Amniotic stem cell (primary cell): ENCODE measurements at places on chromosomes 3 and 15.

- DNase-seq: no peak
Observed at GRCh38 chr3:128089135-128089534, 34.5 kb downstream of the RUVBL1 start.

DNA sequence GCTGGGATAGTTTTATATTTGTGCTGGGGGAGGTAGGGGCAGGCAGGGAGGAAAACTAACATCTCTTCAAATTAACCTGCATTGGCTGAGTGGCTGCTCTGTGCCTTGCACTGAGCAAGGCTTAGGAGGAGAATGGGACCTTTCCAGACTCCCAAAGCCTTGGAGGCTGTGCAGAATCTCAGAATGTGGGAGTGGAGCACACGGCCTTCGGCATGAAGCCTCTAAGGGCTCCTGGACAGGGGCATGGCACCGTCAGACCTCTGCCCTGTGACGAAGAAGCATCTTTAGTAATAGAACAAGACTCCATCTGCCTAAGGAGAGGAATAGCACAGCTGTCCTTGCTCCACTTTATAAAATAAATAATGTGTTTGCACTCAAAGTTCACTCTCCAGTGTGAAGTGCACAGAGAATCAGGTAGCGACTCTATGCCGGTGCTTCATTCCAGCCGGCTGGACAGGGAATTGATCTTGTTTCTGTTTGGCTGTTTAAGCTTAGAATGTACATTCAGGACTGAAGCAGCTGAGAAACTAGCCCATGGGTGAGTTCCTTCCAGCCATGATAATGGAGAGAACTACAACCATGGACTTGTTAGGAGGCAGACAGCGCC, 228.5 kb upstream of the ADAMTS9 start:
- no peak for DNase-seq

GRCh38 chr3:114962189-114962588, 184.9 kb downstream of the ZBTB20 start:
- DNase-seq: no peak

GRCh38 chr3:156762631-156763185, 63.4 kb upstream of the LEKR1 start:
- no peak for DNase-seq

GRCh38 chr3:190182418-190183043, 61.8 kb upstream of the P3H2 start:
- DNase-seq: no peak

GRCh38 chr3:43782541-43782940, 91.8 kb downstream of the ABHD5 start:
- DNase-seq: no peak

- no peak for DNase-seq
Observed at GRCh38 chr15:29750754-29751153, 71.5 kb downstream of the TJP1 start.

DNA sequence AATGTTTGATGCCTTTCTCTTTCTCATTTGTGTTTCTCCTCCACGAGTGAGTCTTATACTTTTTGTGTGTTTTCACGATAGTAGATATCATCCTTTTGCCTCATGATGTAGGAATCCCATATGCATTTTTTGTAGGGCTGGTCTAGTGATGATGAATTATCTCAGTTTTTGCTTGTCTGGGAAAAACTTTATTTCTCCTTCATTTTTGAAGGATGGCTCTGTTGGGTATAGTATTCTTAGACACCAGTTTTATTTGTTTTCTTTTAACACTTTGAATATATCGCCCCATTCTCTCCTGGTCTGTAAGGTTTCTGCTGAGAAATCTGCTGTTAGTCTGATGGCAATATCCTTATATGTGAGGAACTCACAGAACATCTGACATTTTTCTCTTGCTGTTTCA, 18.3 kb downstream of the CEP63 start:
- DNase-seq: no peak

GRCh38 chr3:50672656-50673055, 2.1 kb upstream of the DOCK3 start:
- no peak for DNase-seq

GRCh38 chr3:36428445-36428844, 48.1 kb downstream of the STAC start:
- DNase-seq: no peak

DNA sequence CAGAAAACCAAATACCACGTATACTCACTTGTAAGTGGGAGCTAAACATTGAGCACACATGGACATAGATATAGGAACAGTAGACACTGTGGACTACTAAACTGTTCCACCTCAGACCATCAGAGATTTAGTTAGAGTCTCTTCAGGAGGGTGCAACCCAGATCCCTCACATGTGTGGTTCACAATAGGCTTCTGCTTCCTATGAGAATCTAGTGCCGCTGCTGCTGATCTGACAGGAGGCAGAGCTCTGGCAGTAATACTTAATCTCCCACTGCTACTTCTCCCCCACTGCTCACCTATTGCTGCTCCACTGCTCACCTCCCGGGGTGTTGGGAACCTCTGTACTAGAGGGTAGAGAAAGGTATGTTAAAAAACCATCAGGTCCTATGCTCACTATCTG, 533.3 kb downstream of the NSUN3 start:
- no peak for DNase-seq

- no peak for DNase-seq
Observed at GRCh38 chr3:170467007-170467406, 48.3 kb downstream of the CLDN11 start.

DNA sequence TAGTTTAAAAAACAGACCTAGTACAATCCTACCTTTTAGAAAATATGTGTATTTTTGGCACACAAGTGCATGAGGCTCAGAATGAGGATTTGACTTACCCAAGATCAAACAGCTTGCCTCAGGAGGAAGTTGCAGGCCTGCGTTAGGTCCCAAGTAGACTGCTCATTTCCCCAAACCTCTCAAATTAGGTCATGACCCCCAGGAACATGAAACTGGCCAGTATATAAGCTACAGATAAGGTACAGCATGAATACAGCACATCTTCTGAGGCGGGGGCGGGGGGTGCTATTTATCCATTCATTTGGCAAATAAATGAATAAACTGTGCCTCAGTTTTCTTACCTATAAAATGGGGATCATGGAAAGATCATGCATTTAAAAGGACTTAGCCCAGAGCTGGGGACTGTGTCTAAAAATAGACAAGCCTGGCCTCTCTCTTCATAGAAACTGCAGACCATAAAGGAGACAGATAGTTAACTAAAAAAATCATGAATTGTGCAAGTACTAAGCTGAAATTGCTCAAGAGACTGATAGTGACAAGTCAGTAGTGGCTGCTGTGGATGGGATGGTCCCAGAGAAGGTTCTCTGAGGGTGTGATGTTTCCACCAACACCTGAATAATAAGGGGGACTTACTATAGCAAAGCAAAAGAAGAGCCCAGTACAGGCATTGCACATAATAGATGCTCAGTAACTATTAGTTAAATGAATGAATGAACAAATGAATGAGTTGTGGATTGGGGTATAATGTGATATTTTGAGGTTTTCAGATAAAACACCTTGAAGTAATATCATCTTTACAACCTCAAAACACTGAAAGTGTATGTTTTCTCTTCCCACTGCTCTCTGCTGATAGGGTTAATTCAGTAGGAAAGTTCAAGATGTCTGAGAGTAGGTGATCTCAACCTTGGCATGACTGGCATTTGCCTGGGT, 258.5 kb upstream of the PROK2 start:
- no peak for DNase-seq

- no peak for DNase-seq
Observed at GRCh38 chr3:41148478-41148877, 50.8 kb upstream of the CTNNB1 start.

DNA sequence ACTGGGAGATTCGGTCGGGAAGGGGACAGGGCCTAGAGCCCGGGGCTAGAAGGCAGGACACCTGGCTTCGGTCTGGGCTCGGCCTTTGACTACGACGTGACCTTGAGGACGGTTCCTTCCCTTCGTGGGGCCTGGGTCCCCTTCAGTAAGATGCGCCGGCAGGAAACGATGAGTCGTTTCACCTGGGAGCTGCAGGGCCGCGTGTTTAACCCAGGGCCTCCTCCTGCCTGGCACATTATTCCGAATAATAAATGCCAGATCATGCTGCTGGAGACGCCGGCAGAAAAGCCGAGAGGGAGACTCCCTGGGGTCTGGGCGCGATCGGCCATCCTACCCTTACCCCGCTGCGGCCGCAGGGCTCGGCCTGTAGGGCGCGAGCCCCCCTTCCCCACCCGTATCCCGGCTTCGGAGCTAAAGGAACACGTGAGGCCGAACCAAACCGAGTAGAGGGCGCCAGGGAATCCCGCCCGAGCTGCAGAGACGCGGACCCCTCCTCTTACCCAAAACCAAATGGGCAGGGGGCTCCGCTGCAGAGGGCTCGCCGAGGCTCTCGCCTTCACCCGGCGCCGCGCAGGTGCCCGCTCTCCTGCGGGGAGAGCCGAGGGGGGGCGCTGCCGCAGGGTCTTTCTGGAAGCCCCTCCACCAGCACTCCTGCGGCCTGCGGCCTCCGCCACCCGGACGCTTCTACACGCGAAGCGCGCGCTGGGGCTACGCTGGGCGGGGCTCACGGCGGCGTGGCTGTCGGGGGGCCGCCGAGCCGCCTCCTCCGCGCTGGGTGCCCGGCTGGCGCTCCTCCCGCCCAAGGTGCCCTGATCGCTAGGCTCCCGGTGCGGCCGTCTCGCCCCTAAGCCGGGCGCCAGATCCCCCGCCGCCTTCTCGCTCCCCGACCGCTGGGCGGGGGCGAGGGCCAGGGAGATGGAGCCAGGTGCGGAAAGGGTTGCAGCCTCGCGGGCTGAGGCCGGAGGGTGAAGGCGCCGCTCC, at the start of gene BDH1:
BDH1 (minus strand) TSS at position 688 of the 981 bp plus-strand sequence. CDS start 9,525 bp downstream, outside the sequence.
- DNase-seq: no peak
